ENCODE measurements at places on chromosomes 7 and 10.

DNA sequence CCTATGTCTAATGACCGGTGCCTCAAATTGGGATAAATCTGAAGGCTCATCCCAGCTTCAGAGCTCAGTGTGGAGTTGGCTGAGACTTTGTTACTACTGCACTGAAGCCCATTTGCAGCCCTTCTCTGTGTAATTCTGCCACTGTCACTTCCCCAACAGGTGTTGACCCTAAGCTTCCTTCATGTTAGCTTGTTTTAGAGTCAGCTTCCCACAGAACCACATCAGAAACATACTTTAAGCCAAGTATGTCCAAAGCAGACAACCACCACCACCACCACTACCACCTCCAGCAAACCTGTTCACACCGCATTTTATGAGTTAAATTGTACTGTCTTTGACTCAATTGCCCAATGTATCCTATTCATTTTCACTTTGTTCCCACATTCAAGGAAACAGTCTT, 25.2 kb upstream of the GNAT3 start:
- no peak for DNase-seq

GRCh38 chr10:62769574-62770242, 34.8 kb upstream of the ADO start:
- DNase-seq = no peak

- no peak for DNase-seq
These were observed 65.2 kb upstream of the OGDHL start for GRCh38 chr10:49827297-49827696.

- no peak for DNase-seq
These were observed 34.7 kb upstream of the GJD4 start for GRCh38 chr10:35570397-35570796.

DNA sequence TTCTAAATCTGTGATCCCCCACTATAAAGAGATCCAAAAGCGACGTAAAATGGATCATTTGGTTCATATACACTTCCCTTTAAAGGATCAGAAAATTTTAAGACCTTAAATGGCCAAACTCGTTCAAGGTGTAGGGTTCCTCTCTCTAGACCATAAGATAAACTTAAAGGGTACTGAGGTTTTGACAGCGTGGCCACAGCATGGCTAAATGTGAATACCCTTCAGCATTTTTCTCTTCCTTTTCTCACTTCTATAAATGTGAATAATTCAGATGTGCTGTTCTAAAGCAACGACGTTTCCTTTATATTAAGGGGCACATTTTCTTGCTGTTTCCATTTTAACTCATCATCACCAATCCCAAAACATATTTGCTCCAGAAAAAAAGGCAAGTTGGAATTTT, 5.2 kb downstream of the ZCWPW1 start:
- DNase-seq = no peak

DNA sequence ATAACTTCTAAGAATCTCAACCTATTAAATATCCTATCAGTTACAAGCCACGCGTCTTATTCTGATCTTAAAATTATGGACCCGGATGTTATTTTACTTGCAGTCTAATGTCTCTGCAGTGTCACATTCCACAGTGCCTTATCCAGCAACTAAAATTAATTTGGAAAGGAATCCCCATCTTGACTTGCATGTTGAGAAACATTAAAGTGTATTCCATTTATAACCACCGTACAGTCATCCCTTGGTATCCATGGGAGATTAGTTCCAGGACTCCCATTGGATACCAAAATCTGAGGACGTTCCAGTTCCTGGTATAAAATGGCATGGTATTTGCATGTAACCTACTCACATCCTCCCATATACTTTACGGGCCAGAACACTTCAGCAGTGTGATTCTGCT, 194.7 kb downstream of the ARHGAP21 start:
- DNase-seq = no peak

DNA sequence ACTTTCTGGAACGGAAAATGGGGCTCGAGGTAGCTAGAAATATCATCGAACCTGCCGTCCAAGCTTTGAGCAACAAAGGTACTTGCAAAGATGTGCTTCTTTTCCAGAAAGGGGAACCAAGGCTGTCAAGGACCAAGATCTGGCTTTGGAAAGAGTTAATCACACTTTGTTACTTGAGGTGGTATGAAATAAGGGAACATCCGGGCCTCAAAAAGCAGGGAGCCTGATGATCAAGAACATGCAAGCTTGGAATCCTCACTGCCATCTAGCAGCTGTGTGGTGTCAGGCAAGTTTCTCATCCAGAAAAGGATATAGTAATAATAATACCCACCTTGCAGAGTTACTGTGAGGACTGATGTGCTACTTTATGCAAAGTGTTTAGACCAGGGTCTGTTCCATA, 329.5 kb downstream of the GRID1 start:
- no peak for DNase-seq

- no peak for DNase-seq
These were observed 888 bp downstream of the SLC18A2 start for GRCh38 chr10:117241541-117242462.

- DNase-seq = peak; percentile 51
These were observed 161.3 kb upstream of the NPVF start for GRCh38 chr7:25389489-25390106.

DNA sequence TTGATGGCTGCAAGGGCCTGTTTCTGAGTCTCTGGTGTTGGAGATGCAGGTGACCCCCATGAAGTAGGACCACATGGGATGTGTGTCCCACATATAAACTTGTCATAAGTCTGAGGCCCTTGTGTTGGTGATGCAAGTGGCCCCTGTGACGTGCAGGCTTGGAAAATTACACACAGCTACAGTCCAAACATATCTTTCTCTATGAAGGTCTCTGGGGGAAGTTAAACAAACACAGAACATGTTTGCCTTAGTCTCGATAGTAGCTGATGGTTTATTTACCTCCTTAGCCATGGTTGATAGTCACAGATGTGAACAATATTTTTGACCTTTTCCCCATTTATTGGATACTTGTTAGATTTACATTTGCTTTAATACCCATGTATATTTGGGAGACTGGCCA, 64.7 kb downstream of the ADCY1 start:
- DNase-seq = no peak

DNA sequence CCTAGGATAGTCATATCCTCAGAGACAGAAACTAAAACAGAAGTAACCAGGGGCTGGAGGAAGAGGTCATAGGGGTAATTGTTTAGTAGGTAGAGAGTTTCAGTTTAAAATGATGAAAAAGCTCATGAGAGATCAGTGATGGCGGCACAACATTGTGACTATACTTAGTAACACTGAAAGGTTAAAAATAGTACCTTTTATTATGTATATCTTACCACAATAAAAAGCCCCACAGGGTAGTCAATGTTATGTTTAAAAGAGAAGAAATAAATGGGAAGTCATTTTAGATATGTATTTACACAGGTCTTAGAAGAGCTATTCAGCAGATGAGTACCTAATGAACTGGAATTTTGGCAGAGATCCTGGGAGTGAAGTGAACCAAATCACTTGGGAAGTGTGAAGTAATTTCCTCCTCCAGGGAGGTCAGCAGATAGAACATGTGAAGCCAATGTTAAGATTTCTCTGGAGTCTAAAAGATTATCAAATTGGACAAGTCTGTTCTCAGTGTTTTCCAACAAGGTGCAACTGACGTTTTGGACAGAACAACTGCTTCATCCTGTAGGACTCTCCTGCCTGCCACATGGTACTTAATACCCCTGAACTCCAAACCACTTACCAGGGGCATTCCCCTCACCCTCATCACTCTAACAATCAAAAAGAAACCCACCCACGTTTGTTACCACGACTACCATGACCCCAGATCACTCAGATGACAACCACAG, 6.4 kb downstream of the CDCA7L start:
- DNase-seq = no peak

- DNase-seq = no peak
These were observed 97.4 kb downstream of the FOXL3 start for GRCh38 chr7:387132-388022.

GRCh38 chr7:157687845-157688532, 351.2 kb downstream of the DNAJB6 start:
- no peak for DNase-seq

- no peak for DNase-seq
These were observed 568.9 kb upstream of the MKI67 start for GRCh38 chr10:128694851-128695725.

DNA sequence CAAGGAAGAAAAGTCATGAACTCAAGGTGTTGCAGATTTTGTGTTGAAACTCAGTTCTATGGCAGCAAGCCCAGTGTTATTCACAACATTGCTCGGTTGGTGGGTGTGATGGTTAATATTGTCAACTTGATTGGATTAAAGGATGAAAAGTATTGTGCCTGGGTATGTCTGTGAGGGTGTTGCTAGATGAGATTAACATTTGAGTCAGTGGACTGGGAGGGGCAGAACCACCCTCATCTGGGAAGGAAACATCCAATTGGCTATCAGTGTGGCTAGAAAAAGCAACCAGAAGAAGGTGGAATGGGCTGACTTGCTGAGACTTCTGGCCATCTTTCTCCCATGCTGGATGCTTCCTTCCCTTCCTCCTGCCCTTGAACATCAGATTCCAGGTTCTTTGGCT, 353.2 kb downstream of the ADRA2A start:
- DNase-seq = no peak

DNA sequence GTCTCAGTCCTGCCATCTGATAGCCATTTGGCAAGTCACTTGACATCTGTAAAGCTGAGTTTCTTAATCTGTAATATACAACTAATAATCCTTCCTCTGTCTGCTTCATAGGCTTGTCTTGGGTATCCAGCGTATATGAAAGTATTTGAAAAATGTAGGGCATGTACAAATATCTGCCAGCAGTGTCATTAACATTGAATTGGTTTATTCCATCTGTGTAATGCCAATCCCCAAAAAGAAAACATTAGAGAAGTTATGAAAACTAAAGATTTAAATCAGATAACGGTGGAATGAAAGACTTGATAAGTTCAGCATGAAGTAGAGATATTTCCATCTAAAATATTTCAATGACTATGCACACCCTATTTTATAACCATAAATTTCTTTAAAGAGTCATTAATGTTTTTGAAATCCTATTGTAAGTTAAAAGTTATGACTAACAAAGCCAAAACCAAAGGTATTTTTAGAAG, 9.8 kb upstream of the RTKN2 start:
- DNase-seq = no peak

DNA sequence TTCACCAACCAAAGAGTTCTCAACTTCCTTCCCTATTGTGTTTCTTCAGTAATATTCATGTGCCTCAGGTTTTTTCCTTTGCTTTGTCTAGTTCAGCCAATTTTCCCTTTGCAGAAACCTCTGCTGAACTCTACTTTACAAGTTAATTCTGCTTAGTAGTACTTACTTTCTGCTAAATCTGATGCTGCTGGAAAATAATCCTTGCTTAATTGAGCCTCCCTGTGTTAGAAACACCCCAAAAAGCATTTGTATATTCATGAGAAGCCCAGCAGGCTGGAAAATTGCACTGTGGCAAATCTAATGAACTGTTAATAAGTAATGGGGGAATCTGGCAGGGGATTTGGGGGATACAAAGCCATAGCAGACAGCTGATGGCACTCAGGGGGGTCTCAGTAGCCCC, 78.5 kb downstream of the CDCA7L start:
- no peak for DNase-seq

DNA sequence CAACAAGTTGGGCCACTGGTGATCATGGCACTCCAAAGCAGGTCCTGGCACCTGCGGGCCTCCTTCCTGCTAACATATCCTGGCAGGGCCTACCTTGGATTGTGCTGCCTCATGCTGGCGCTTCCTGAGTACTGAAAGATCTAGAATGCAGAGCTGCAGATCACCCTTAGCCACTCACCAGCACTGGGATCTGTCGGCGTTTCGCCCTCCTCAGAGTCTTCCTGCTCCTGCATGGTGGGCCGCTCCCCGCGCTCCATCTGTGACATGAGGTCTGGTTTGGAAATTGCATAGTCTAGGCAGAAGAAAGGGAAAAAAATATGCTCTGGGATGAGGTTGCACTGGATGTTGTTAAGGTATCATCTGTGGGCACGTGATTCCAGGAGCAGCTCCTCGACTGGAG, 10.0 kb downstream of the ZNF777 start:
- no peak for DNase-seq

DNA sequence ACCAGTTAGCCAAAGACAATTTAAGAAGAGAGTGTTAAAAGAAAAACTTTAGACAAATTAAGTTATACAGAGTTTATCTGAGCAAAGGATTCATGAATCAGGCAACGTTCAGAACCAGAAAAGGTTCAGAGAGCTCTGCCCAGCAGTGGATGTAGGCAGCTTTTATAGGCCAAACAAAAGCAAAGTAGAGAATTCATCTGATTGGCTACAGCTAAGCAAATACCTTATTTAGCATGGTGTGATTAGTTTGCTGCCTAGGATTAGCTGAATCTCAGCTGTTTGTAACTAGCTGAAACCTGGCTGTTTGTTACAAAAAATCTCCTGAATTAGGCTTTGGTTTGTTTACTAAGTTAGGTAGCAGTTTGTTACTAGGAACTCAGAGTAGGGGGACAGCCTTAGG, 66.0 kb downstream of the SLC25A40 start:
- no peak for DNase-seq

- DNase-seq = no peak
These were observed 16.9 kb downstream of the TAS2R41 start for GRCh38 chr7:143494622-143495021.

GRCh38 chr7:16559497-16560179, 33.0 kb downstream of the LRRC72 start:
- DNase-seq = peak; percentile 16

- no peak for DNase-seq
These were observed 33.6 kb downstream of the ABCB1 start for GRCh38 chr7:87567052-87567451.

DNA sequence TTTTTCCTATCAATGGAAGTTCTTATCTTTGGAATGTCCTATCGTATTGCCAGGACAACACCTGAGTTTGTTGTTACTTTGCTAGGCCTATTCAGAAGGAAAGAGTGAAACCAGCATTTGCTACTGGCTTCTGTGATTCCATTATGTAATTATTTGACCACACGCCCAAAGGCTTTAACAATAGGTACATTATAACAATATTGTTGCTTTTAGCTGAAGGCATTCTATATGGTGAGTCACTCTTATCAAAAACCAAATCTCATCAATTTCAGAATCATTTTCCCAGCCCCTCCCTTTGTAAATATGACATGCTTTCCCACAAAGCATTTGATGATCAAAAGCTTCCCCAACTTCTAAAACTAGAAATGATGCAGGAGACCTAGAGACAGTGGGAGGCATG, 294.4 kb upstream of the NEBL start:
- DNase-seq = no peak

DNA sequence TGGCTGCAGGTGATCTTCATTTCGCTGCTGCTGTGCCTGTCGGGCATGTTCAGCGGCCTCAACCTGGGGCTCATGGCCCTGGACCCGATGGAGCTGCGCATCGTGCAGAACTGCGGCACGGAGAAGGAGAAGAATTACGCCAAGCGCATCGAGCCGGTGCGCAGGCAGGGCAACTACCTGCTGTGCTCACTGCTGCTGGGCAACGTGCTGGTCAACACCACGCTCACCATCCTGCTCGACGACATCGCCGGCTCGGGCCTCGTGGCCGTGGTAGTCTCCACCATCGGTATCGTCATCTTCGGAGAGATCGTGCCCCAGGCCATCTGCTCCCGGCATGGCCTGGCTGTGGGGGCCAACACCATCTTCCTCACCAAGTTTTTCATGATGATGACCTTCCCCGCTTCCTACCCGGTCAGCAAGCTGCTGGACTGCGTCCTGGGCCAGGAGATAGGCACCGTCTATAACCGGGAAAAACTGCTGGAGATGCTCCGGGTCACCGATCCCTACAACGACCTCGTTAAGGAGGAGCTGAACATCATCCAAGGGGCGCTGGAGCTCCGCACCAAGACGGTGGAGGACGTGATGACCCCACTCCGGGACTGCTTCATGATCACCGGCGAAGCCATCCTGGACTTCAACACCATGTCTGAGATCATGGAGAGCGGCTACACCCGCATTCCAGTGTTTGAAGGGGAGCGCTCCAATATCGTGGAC, 1.3 kb downstream of the CNNM2 start:
- no peak for DNase-seq

- DNase-seq = no peak
These were observed 1.2 kb downstream of the MLXIPL start for GRCh38 chr7:73622909-73623797.

Measured in kidney capillary endothelial cell (primary cell).